ENCODE measurements at places on chromosomes 13 and 19. TPM values are rescaled to one million over a fixed set of nuclear protein-coding genes. Genes with fewer than 3 reads are reported as not detected.
A peak's percentile ranks its signal among the peaks of the same experiment; 100 is the strongest.

The PEX11G gene
- 5.4 TPM for total RNA-seq

The ZNF878 gene
- total RNA-seq: 0.88 TPM

The HIPK4 gene
- 0.33 TPM for total RNA-seq

The FGF22 gene
- total RNA-seq: 0.33 TPM

The CLEC17A gene
- total RNA-seq: not detected

The ZNF835 gene
- total RNA-seq: 7.0 TPM

The ZNF724 gene
- total RNA-seq: 2.0 TPM

The COG6 gene
- 21.6 TPM for total RNA-seq

The PROZ gene
- not detected for total RNA-seq

The TMEM145 gene
- total RNA-seq: 0.33 TPM

GRCh38 chr19:30307191-30307974 lies 64.8 kb upstream of the ZNF536 start:
- H3K27me3 ChIP-seq: no peaks in the 10 kb centered on the region
- no peaks in the 10 kb centered on the region for H3K4me1 ChIP-seq
- no peak overlapping the region for H3K4me3 ChIP-seq
- no peaks in the 10 kb centered on the region for H3K36me3 ChIP-seq
- no peak overlapping the region for H3K27ac ChIP-seq
- DNase-seq: no peak

GRCh38 chr13:75458696-75459422 lies 23.1 kb downstream of the TBC1D4 start:
- H3K4me3 ChIP-seq: no peak overlapping the region
- H3K27ac ChIP-seq: peak overlapping the region; percentile 74
- peak; percentile 57 for DNase-seq
- no peaks in the 10 kb centered on the region for H3K27me3 ChIP-seq
- H3K36me3 ChIP-seq: no peaks in the 10 kb centered on the region
- H3K4me1 ChIP-seq: no peaks in the 10 kb centered on the region

DNA sequence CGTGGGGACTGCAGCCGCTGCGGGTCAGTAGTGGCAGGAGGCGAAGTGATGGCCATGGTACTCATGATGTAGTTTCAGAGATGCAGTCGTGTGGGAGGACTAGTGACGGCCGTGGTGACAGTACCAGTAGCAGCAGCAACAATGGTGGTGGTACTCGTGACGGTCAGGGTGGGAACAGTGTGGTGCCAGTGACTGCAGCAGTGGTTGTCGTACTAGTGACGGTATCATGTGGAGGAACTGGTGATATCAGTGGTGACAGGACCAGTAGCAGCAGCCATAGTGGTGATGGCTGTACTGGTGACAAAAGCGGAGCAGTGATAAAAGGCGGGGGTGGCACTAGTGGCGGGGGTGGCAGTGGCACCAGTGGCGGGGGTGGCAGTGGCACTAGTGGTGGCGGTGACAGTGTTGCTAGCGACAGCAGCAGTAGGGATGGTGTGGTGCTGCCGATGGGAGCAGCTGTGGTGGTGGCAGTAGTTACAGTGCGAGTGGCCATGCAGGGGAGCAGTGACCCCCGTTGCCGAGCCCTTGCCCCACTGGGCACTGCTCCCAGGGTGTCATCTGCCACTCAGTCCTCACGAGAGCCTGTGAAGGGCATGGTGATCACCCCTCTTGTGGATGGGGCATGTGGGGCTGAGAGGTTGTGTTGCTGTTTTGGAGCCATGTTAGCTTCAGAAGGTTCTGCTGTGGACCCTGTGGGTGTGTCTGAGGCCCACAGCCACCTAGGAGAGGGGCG lies 22.7 kb downstream of the ADPRHL1 start:
- no peaks in the 10 kb centered on the region for H3K36me3 ChIP-seq
- no peaks in the 10 kb centered on the region for H3K27me3 ChIP-seq
- no peak overlapping the region for H3K4me3 ChIP-seq
- no peak for DNase-seq

DNA sequence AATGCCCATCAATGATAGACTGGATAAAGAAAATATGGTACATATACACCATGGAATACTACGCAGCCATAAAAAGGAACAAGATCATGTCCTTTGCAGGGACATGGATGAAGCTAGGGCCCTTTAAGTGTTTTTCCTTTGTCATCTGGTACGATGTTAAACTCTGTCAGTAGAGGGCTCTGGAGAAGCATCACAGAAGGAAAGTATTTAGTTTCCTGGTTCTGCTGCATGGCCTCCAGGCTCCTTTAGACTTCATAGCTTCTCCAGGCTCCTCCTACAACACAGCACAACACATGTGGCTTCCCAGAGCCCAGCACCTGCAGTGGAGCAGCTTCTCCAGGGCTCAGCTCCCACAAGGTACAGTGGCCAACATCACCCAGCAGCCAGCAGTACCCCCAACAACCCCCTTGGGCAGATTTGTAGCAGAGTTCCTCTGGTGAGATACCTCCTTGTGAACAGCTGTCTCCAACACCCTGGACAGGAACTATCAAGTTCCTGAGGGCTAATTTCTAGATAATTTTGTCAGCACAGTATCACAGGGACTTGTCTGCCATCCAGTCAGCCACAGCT lies 63.4 kb downstream of the KCTD12 start:
- no peaks in the 10 kb centered on the region for H3K36me3 ChIP-seq
- no peaks in the 10 kb centered on the region for H3K4me1 ChIP-seq
- H3K4me3 ChIP-seq: no peak overlapping the region
- no peaks in the 10 kb centered on the region for H3K27me3 ChIP-seq
- DNase-seq: no peak
- H3K27ac ChIP-seq: no peak overlapping the region

GRCh38 chr13:102566513-102566912 lies 30.3 kb upstream of the TPP2 start:
- no peak overlapping the region for H3K4me3 ChIP-seq
- no peaks in the 10 kb centered on the region for H3K27me3 ChIP-seq
- H3K4me1 ChIP-seq: no peaks in the 10 kb centered on the region
- no peaks in the 10 kb centered on the region for H3K36me3 ChIP-seq
- no peak overlapping the region for H3K27ac ChIP-seq

DNA sequence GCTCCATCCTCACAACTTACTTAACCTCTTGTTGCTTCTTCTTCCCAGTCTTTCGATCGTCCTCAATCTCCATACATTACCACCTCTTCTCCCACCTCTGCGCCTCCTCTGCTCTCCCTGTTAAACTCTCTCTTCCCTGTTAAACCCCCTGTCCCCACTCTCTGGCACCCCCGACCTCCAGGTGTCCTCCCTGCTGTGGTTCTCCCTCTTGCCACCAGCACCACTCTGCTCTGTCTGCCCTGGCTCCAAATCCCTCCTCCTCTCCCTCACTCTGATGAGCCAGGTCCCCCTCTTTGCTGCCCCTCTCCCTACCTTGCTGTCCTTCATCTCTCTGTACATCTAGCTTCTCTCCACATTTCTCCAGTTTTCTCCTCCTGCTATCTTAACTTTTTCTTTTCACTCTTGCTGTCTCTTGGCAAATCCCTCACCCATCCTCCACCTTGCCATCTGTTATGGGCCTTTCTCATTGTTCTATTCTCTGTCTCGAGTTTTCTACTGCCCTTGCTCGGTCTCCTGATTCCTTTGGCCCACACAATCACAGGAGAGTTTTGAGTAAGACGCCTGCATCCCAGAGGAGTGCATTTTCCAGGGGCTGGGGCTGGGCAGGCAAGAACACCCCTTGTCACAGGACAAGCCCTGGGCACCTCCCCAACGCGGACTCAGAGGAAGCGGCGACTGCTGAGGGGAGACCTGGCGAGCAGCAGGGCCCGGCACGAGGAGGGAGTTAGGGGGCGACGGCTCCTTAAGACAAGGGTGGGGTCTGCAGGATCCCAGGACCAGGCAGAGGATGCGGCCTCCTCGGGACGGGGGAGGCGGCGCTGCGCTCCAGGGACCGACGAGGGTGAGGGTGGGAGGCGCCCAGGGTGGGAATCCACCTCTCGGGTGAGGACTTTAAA lies 21.4 kb upstream of the ERVV-1 start:
- no peaks in the 10 kb centered on the region for H3K36me3 ChIP-seq
- peak overlapping the region; percentile 66 for H3K27ac ChIP-seq
- no peak for DNase-seq
- peak overlapping the region; percentile 40 for H3K4me3 ChIP-seq
- no peaks in the 10 kb centered on the region for H3K4me1 ChIP-seq

DNA sequence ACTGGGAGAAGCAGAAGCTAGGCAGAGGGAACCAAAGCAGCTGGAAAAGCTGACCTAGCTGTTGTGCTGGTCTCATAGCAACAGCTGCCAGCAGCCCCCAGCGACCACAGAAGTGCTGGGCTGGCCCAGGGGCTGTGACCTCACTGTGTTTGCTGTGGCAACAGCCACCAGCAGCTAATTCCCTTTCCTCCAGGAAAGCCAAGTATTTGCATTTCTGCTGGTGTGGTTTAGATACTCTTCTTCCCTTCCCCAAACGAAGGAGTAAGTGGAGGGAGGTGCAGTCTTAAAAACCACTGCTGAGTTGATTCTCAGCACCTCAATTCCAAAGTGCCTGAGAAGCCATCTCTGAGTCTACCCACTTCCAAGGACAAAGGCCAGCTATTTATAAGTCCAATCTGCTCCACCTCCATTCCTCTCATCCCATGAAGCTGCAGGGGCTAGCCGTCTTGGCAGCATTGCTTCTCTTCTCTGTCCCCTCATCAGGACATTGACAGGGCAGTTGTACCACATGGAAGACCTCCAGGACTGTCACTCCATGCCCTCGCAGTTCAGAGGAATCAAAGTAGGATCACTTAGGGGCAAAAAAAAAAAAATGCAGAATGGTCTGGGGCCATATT lies 11.5 kb upstream of the CCDC97 start:
- peak overlapping the region; percentile 11 for H3K4me3 ChIP-seq
- peak; percentile 84 for DNase-seq
- H3K36me3 ChIP-seq: peaks cover 13% of the 10 kb centered on the region
- H3K27ac ChIP-seq: peak overlapping the region; percentile 89

DNA sequence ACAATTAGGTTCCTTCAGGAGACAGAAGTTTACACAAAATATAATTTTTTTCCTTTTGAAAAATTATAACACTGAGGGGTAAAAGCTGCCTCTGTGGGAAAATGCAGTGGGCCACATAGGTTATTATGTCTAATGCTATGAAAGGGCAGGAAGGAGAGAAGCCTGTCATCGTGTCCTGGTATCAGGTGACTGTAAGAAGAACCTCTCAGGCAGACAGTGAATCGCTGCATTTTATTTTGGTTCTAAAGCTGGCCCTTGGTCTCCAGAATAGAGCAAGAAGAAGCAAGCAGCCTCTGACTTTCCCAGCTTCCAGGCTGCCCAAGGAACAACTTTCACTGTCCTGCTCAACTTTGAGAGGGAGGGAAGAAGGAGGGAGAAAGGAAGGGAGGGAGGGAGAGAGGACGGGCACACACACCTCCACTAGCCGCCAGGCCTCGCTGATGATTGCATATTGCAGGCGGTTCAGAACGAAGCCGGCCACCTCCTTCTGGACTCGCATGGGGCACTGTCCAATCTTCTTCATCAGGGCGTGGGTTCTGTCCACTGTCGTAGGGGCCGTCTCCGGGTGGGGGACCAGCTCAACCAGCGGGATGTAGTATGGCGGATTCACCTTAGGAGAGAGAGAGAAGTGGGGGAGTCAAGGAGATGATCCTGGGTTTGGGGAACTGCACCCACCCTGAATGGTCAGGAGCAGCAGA lies 93.8 kb downstream of the CRYL1 start:
- H3K27ac ChIP-seq: no peak overlapping the region
- DNase-seq: no peak
- H3K36me3 ChIP-seq: no peaks in the 10 kb centered on the region

- H3K4me1 ChIP-seq: peaks cover 7% of the 10 kb centered on the region
- peak within 1 kb of the TSS; percentile 86 for H3K4me3 ChIP-seq
- H3K27me3 ChIP-seq: no peaks in the 10 kb centered on the region
- no peaks in the 10 kb centered on the region for H3K36me3 ChIP-seq
- no peak for DNase-seq
- peak within 1 kb of the TSS; percentile 90 for H3K27ac ChIP-seq
Measured at GRCh38 chr19:14432791-14433553, at the start of gene PKN1. Gene PKN1 (plus strand): TSS chr19:14433306. CDS start chr19:14433522, 216 bp downstream.

GRCh38 chr13:44165889-44166496 lies 207.6 kb upstream of the SERP2 start:
- H3K27me3 ChIP-seq: no peaks in the 10 kb centered on the region
- DNase-seq: no peak
- no peak overlapping the region for H3K4me3 ChIP-seq
- no peaks in the 10 kb centered on the region for H3K36me3 ChIP-seq

- no peaks in the 10 kb centered on the region for H3K4me1 ChIP-seq
- no peaks in the 10 kb centered on the region for H3K36me3 ChIP-seq
- no peaks in the 10 kb centered on the region for H3K27me3 ChIP-seq
- H3K27ac ChIP-seq: no peak overlapping the region
Measured at GRCh38 chr19:55597501-55597921, 1.8 kb downstream of the FIZ1 start.

- no peaks in the 10 kb centered on the region for H3K27me3 ChIP-seq
- H3K4me1 ChIP-seq: no peaks in the 10 kb centered on the region
- H3K4me3 ChIP-seq: peak overlapping the region; percentile 66
- H3K36me3 ChIP-seq: no peaks in the 10 kb centered on the region
- no peak overlapping the region for H3K27ac ChIP-seq
- no peak for DNase-seq
Measured at GRCh38 chr19:12867120-12868099, 13.8 kb downstream of the DNASE2 start.

DNA sequence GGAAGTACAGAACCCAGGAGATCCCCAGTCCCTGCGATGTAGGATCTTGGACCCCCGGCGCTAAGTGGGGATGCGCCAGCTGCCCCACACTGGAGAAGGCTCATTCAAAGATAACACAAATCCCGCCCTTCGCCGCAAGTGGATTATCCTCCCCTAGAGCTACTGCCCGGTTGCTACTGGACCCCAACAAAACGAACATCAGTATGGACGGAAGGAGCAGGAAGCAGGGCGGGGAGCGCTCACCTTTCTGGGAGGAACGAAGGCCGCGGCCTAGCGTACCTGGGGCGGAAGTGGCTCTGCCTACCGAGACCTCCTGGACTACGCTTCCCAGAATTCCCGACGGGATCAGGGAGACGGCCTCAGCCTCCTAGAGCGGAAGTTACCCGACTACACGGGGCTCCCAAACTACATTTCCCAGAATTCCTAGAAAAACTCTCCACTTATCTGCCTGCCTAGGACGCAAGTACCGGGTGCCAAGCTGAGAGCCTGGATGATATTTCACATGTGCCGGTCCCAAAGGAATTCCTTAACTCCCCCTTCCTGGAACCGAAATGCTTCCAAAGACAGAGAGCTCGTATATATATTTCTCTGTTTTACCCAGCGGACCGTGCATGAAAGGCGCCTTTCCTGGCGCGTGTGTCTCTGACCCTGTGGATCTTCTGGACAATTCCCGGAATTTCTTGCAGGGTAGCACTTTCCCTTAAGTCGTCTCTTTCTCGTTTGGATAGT lies at the start of gene ZNF112:
Gene ZNF112, minus strand, starts transcription at position 298 of the 729 bp plus-strand sequence. CDS start 16,141 bp downstream, outside the sequence.
- peak within 1 kb of the TSS; percentile 70 for H3K27ac ChIP-seq
- H3K4me3 ChIP-seq: peak within 1 kb of the TSS; percentile 71
- H3K36me3 ChIP-seq: no peaks in the 10 kb centered on the region
- H3K27me3 ChIP-seq: no peaks in the 10 kb centered on the region
- no peaks in the 10 kb centered on the region for H3K4me1 ChIP-seq

GRCh38 chr13:98549728-98550317 lies 27.1 kb downstream of the STK24 start:
- no peaks in the 10 kb centered on the region for H3K36me3 ChIP-seq
- no peak for DNase-seq
- H3K4me1 ChIP-seq: no peaks in the 10 kb centered on the region
- H3K27me3 ChIP-seq: no peaks in the 10 kb centered on the region
- no peak overlapping the region for H3K4me3 ChIP-seq
- no peak overlapping the region for H3K27ac ChIP-seq

- DNase-seq: no peak
- H3K27me3 ChIP-seq: no peaks in the 10 kb centered on the region
- H3K4me1 ChIP-seq: no peaks in the 10 kb centered on the region
- no peaks in the 10 kb centered on the region for H3K36me3 ChIP-seq
- no peak overlapping the region for H3K4me3 ChIP-seq
- no peak overlapping the region for H3K27ac ChIP-seq
Measured at GRCh38 chr19:19475849-19476828, 39.2 kb downstream of the TSSK6 start.

GRCh38 chr13:20161275-20161950 lies 561 bp upstream of the GJA3 start:
- H3K27me3 ChIP-seq: peaks cover 58% of the 10 kb centered on the region
- DNase-seq: no peak
- H3K36me3 ChIP-seq: no peaks in the 10 kb centered on the region
- peaks cover 14% of the 10 kb centered on the region for H3K4me1 ChIP-seq

Measured in breast epithelium (tissue), 4 donors.